ENCODE measurements at places on chromosomes 7 and 10. TPM values are rescaled to one million over a fixed set of nuclear protein-coding genes. Genes with fewer than 3 reads are reported as not detected.
A peak's percentile ranks its signal among the peaks of the same experiment; 100 is the strongest.

DNA sequence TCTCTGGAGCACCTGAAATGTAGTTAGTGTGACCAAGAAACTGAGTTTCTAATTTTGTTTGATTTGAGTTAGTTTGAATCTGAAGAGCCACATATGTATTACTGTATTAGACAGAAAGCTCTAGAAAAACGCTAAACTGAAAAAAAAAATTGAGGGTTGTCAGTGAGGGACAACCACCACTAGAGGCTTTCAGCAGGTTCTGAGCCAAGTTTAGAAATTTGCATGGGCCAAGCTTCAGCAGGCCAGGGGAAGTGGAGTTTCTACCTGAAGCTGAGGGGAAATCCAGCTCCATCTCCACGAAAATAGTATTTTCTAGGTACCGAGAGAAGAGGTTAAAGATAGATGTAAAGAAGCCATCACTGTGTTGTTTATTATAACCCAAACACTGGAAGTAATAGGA is 77.9 kb upstream of the PLXNA4 start:
- H3K4me3 ChIP-seq, result no peak overlapping the region
- ATAC-seq, result no peak
- H3K27ac ChIP-seq, result no peak overlapping the region
- peaks cover 5% of the 10 kb centered on the region for H3K27me3 ChIP-seq
- H3K4me1 ChIP-seq, result no peaks in the 10 kb centered on the region

Gene SFRP4
- total RNA-seq, result 7.0 TPM

- H3K36me3 ChIP-seq, result no peaks in the 10 kb centered on the region
- no peaks in the 10 kb centered on the region for H3K4me1 ChIP-seq
- no peak overlapping the region for H3K4me3 ChIP-seq
- peak; percentile 31 for ATAC-seq
Measured at GRCh38 chr10:69800109-69800508, 1.6 kb upstream of the COL13A1 start.

- H3K36me3 ChIP-seq, result no peaks in the 10 kb centered on the region
- H3K27me3 ChIP-seq, result no peaks in the 10 kb centered on the region
- ATAC-seq, result peak; percentile 7
- peaks cover 11% of the 10 kb centered on the region for H3K4me1 ChIP-seq
Measured at GRCh38 chr7:21579341-21580072, 36.7 kb downstream of the DNAH11 start.

DNA sequence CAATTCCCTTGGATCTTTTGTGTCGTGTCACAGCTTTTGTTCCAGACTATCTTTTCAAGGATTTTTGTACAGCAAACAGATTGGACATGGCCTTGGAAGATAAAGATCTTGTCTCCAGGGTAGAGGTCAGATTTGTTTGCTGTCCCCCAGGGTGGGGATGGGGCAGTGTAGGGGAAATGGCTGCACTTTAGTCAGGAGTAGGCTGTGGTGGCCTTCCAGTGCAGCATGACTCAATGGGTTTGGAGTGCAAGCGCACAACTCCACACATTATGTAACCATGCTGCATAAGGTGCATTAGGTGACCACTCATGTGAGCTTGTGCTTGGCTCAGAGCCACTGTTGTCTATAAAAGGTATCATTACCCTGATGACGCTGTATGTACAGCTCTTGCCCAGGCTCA is 23.9 kb upstream of the ADAMTS14 start:
- no peak overlapping the region for H3K4me3 ChIP-seq
- no peaks in the 10 kb centered on the region for H3K27me3 ChIP-seq
- peaks cover 7% of the 10 kb centered on the region for H3K4me1 ChIP-seq
- no peaks in the 10 kb centered on the region for H3K36me3 ChIP-seq

DNA sequence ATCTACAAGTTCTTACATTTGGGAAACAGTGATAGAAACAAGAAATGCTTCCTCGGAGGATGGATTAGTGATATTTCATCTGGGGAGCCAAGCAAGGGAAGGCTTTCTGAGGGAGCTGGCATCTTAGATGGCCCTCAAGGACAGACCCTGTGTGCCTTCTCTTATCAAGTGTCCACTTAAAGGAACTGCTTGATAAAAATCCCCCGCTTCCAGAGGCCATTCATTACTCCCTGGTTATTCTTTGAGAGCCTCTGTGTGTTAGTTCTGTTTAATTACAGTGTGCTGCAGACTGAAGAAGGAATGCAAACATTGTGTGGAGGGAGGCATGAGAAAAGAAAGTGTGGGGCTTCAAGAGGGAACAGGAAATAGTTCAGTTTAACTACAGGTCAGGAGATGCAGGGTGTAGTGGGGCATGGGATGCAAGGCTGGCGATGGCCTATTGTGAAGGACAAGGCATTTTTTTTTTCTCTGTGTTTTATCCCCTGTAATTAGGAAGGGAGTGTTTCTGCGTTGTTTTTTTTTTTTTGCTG is 145.4 kb downstream of the SNX10 start:
- no peaks in the 10 kb centered on the region for H3K36me3 ChIP-seq
- H3K4me1 ChIP-seq, result no peaks in the 10 kb centered on the region
- no peaks in the 10 kb centered on the region for H3K27me3 ChIP-seq

GRCh38 chr7:94412762-94413322 is 18.1 kb downstream of the COL1A2 start:
- no peaks in the 10 kb centered on the region for H3K27me3 ChIP-seq
- no peak overlapping the region for H3K4me3 ChIP-seq
- H3K36me3 ChIP-seq, result peaks cover 98% of the 10 kb centered on the region
- peak overlapping the region; percentile 53 for H3K27ac ChIP-seq
- peaks cover 2% of the 10 kb centered on the region for H3K4me1 ChIP-seq

- no peak overlapping the region for H3K4me3 ChIP-seq
- no peaks in the 10 kb centered on the region for H3K4me1 ChIP-seq
- no peak overlapping the region for H3K27ac ChIP-seq
- H3K27me3 ChIP-seq, result no peaks in the 10 kb centered on the region
- no peaks in the 10 kb centered on the region for H3K36me3 ChIP-seq
Measured at GRCh38 chr7:75647709-75648438, 90.9 kb downstream of the HIP1 start.

Gene EZH2
- total RNA-seq, result 1.5 TPM

DNA sequence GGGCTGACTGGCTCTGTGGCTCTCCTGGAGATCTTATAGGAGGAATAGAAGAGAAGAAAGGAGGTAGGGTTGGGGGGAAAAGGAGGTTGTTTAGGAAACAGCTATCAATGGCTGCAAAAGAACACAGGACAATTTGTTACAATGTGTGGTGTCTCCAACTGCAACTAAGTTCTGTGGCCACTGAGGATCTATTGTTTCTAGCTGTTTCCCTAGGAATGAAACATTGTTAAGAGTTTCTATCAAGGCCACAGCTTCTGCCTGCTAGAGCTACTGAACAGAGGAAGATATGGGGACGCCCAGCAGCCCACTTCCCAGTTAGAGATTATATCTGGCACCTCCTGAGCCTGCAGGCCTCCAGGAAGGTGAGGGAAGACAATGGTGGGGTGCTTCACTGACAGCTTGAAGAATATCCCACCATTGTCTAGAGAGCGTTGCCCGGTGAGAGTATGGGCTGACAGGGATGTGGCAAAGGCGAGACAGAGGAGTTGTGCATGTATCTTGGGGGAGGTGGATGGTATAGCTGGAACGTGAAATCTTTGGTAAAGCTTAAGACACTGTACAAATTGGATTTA is 4.0 kb downstream of the SCD start:
- peaks cover 15% of the 10 kb centered on the region for H3K4me1 ChIP-seq
- peaks cover 47% of the 10 kb centered on the region for H3K27me3 ChIP-seq
- no peak for ATAC-seq
- no peaks in the 10 kb centered on the region for H3K36me3 ChIP-seq
- no peak overlapping the region for H3K27ac ChIP-seq

DNA sequence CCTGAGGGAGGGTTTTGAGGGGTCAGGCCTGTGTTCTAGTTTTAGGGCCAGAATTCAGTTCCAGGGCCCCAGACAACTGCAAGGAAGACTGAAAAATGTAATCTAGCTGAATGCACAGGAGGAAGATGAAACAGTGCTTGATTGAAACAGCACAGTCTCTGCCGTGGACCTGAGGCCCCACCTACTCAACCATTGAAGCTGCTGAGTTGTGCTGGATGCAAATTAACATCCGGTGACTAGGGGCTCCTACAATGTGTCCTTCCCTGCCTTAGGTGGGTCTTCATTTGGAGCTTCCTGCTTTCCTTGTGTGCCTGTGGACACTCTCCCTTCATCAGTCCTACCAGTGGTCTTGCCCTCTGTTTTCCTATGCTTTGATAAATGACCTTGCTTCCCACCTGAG is 5.7 kb downstream of the GLRX3 start:
- peaks cover 73% of the 10 kb centered on the region for H3K4me1 ChIP-seq
- H3K27me3 ChIP-seq, result no peaks in the 10 kb centered on the region

DNA sequence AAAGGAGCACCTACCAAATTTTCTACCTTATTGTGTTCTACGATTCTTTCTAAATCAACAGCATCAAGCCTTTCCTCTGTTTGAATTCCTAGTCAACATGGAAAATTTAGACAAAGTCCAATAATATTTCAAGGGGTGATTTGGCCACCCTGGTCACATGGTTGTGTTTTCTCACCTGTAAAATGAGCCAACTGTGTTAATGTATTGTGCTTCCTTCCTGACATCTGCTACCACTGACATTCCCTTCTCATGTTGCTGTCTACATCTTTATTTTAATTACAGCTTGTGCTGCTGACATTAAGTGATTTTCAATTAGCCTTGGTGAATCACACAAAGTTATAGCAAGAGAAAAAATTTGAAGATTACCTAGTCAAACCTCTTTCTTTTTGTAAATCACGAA is 83.0 kb upstream of the NPSR1 start:
- no peaks in the 10 kb centered on the region for H3K27me3 ChIP-seq
- H3K4me1 ChIP-seq, result no peaks in the 10 kb centered on the region

DNA sequence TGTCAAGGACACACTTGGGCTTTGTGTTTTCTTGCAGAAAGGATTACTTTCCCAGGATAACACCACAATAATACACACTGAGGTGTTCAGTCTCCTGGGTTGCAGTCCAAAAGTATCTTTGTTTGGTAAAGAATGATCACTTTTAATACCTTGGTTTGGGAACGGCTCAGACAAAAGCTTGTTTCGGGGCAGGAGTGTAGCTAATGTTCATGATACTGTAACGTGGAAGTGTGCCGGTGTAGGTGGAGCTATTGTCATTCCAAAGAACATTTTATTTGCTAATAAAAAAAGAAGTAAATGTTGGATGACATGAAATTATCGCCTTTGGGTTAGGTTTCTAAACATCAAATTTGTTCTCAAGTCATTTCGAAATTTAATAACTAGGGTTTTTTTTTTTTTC is 1.2 kb downstream of the EIF4H start:
- no peaks in the 10 kb centered on the region for H3K27me3 ChIP-seq
- H3K27ac ChIP-seq, result peak overlapping the region; percentile 99
- peaks cover 45% of the 10 kb centered on the region for H3K4me1 ChIP-seq
- H3K4me3 ChIP-seq, result peak overlapping the region; percentile 98

Gene ZNF488
- not detected for total RNA-seq

GRCh38 chr7:151796871-151797537 is 79.9 kb downstream of the PRKAG2 start:
- H3K4me1 ChIP-seq, result peaks cover 14% of the 10 kb centered on the region
- ATAC-seq, result peak; percentile 29
- no peaks in the 10 kb centered on the region for H3K27me3 ChIP-seq
- H3K36me3 ChIP-seq, result no peaks in the 10 kb centered on the region
- no peak overlapping the region for H3K4me3 ChIP-seq

GRCh38 chr10:77675347-77675746 is 37.7 kb upstream of the KCNMA1 start:
- H3K4me1 ChIP-seq, result no peaks in the 10 kb centered on the region
- H3K27ac ChIP-seq, result no peak overlapping the region
- ATAC-seq, result no peak
- H3K4me3 ChIP-seq, result no peak overlapping the region
- H3K27me3 ChIP-seq, result peaks cover 6% of the 10 kb centered on the region

Gene AKR1C1
- 279 TPM for total RNA-seq

- H3K27me3 ChIP-seq, result no peaks in the 10 kb centered on the region
- peak overlapping the region; percentile 82 for H3K27ac ChIP-seq
- H3K4me3 ChIP-seq, result peak overlapping the region; percentile 30
- H3K36me3 ChIP-seq, result peaks cover 9% of the 10 kb centered on the region
- no peak for ATAC-seq
Measured at GRCh38 chr10:6162589-6163356, 40.0 kb upstream of the PFKFB3 start.

DNA sequence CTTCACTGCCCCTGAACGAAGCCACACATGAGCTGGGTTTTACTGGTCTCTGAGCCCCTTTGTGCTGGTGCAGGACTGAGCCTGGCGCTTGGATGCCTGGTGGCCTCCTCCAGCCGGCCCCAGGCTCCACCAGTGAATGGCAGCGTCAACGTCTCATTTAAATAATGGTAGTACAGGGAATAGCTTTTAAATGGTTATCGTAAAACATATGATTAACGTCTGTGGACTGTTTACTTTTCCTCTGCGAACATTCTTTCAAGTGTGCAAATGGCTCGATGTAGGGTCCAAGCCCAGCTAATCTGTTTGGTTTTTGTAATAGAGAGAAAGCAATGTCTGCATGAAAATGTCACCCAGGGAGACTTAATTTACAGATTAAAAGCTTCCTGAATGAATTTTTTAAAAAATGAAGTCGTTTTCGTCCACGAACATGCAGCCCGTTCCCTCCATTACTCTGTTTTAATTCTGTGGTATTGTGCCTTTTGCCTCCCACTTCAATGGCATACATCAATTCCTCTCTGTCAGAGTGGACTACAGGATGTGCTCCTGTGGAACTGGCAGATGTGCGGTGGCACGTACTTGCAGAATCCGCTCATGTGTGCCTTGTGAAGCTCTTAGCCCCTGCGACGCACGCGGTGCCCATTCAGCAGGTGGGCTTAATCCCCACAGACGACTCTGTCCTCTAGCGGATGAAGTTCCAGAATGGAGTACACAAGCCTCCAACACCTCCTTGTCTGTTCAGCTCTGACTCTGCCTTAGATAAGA is 192.7 kb downstream of the TCF7L2 start:
- no peaks in the 10 kb centered on the region for H3K27me3 ChIP-seq
- no peak for ATAC-seq
- H3K4me3 ChIP-seq, result no peak overlapping the region
- no peak overlapping the region for H3K27ac ChIP-seq

Gene PLA2G12B
- total RNA-seq, result not detected
